ENCODE measurements at places on chromosomes 4 and X.

GRCh38 chrX:96394598-96394997 lies 290.0 kb upstream of the DIAPH2 start:
- no peak for DNase-seq

DNA sequence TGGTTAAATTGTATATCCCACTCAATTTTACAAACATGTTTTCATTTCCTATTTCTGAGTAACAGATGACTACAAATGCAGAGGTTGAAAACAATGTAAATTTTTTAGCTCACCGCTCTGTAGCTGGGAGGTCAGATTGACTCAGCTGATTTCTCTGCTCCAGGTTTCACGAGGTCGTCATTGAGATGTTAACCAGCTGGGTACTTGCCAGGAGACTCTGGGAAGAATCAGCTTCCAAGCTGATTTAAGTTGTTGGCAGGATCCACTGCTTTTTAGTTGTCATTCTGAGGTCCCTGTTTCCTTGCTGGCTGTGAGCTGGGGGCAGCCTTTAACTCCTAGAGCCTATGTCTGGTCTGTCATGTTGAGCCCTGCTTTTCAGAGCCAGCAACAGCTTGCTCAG lies 864.3 kb upstream of the AGA start:
- no peak for DNase-seq

- no peak for DNase-seq
These were observed 777.8 kb upstream of the FRG1 start for GRCh38 chr4:189162888-189163287.

- DNase-seq: no peak
These were observed 64.6 kb downstream of the CLDN22 start for GRCh38 chr4:183255487-183255886.

DNA sequence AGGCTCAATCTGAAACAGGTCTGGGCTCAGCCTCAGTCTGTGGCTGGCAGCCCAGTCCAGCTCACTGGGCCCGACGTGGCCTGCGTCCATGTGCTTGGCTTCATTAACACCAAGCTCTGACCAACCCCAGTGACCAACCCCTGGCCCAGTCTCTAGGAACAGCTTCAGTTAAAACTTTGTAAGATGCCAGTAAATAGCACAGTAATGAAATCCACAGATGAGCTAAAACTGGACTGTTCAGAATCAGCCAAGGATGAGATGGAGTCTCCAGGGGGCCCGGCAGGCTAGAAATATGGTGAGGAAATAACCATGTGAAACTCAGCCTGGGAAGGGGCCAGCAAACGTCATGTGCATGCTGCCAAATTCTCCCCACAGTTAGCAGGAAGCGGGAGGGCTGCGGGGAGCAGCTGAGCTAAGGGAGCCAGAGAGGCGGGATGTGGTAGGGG lies 37.1 kb upstream of the XPNPEP2 start:
- no peak for DNase-seq

- no peak for DNase-seq
These were observed 12.7 kb upstream of the STARD8 start for GRCh38 chrX:68634649-68635227.

DNA sequence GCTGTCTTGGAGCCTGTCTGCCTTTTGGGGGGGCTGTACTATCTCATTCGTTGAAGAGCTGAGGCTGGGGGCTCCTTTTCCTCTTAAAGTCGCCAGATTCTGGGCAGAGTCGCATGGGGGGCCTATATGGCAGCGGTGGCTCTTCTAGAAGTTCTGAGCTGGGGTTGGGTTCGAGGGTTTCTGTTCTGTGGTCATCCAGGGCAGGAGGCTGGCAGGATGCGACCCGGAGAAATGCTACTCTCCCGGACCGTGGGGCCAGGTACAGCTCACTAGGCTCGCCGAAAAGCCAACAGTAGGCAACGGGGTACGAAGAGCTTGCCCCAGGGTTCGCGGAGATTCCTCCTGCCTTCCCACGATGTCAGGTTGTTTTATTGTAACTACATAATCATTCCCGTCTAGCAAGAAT lies 1.9 kb upstream of the CITED1 start:
- DNase-seq: no peak

- DNase-seq: no peak
These were observed 116.7 kb downstream of the SPCS3 start for GRCh38 chr4:176436293-176436973.

GRCh38 chr4:174604198-174604597 lies 81.9 kb upstream of the HPGD start:
- DNase-seq: no peak

- no peak for DNase-seq
These were observed 37.0 kb upstream of the SHISA3 start for GRCh38 chr4:42360256-42360669.

DNA sequence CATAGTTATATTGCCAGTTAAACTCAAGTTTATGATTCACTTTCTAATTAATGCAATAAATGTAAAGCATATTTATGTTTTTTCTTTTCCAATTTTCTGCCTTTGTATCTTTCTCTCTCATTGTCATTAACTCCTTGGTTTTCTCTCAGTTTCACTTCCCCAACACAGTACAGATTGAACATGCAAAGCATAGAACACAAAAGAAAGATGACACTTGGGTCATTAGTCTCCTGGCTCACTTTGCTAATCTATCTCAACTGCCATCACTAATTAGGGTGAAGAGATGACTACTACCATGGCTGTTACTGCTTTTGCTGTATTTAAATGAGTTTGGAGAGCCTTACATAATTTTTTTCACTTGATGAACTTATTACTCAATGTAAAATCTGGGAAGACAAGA lies 12.3 kb upstream of the NAA11 start:
- DNase-seq: no peak

- no peak for DNase-seq
These were observed 708 bp downstream of the BCLAF3 start for GRCh38 chrX:19990151-19990555.

DNA sequence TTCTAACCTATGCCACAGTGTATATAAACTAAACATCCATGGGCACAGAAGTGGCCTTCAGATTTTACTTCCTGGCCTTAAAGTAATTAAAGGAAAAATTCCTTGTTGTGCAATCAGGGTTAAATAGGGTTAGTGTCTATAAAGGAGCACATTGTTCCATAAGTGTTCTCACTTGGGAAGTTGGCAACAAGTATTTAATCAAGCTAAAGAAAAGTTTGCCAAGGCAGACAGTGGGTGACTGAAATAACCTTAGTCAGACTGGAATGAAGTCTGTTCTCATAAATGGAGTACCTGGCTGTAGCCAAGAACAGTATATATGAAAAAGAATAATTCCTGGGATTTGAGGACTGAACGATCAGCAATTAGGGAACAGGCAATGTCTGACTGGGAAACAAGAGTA lies 213.6 kb downstream of the HTR2C start:
- DNase-seq: no peak

GRCh38 chr4:81874661-81875515 lies 403.2 kb upstream of the RASGEF1B start:
- no peak for DNase-seq

- no peak for DNase-seq
These were observed 97.5 kb downstream of the NPNT start for GRCh38 chr4:105992641-105993305.

DNA sequence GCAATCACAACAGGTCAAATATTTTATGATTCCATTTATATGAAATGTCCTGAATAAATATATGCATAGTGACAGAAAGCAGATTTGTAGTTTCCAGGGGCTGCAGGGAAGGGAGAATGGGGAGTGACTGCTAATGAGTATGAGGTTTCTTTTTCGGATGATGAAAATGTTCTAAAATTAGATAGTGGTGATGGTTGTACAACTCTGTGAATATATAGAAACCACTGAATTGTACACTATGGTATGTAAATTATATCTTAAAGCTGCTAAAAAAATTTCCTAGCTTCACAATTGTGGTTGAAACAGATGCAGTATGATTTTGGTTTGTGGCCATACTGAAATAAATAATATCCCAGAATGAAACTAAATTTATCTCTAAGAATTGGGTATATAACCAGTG lies 12.9 kb upstream of the IL2 start:
- DNase-seq: no peak

DNA sequence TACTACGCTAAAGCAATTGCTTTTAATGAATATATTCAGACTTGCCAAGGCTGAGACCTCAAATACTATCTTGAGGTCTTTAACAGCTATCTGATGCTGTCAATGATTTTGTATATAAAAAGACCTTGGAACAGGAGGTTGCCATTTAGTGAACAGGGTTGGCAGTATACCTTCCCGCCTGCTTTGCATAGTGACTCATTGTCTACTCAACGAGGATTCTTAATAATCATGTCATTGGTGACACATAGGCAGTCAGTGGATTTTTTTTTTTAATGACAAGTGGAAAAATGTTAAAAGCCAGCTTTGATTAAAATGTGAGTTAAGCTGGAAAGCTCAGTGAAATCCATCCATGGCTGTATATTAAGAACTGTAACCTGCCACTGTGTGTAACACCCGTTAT lies 164.0 kb downstream of the ASMT start:
- DNase-seq: no peak

DNA sequence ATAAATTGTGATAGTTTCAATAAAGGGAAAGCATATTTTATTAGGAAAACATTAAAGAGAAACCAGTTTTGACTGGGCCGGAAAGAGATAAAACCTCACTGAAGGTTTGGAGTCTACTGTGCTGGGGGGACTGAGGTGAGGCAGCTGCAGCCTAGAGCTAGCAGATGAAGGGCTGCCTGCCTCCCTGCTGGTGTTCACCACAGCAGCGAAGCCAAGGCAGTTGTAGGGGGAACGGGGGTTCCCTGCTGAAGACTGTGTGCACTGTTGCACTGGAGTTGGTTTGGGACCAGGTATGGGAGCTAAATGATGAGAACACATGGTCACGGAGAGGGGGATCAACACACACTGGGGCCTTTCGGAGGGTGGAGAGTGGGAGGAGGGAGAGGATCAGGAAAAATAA lies 546.5 kb upstream of the SMIM31 start:
- no peak for DNase-seq

GRCh38 chr4:14583331-14583730 lies 418.9 kb upstream of the CPEB2 start:
- DNase-seq: no peak

GRCh38 chr4:172802032-172802431 lies 366.6 kb upstream of the GALNT7 start:
- DNase-seq: no peak

- no peak for DNase-seq
These were observed 124.7 kb downstream of the GPAT3 start for GRCh38 chr4:83660578-83660977.

DNA sequence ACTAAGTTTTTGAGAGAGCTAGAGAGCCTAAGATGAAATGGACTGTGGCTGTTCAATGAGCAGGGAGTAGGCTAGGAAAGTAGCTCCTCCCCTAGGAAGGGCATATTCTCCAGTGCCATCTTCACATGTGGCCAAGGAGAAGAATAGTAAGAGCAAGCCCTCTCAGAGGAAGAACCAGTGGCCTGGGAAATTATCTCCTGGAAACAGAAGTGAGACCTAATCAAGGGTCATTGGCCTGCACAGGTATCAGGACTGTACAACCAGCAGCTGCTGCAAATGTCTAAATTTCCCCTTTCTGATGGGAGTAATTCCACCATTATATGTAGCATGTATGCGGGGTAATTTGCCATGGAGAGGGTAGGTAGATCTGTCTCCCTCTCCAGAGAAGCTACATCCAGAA lies 334.8 kb upstream of the RASGEF1B start:
- no peak for DNase-seq

DNA sequence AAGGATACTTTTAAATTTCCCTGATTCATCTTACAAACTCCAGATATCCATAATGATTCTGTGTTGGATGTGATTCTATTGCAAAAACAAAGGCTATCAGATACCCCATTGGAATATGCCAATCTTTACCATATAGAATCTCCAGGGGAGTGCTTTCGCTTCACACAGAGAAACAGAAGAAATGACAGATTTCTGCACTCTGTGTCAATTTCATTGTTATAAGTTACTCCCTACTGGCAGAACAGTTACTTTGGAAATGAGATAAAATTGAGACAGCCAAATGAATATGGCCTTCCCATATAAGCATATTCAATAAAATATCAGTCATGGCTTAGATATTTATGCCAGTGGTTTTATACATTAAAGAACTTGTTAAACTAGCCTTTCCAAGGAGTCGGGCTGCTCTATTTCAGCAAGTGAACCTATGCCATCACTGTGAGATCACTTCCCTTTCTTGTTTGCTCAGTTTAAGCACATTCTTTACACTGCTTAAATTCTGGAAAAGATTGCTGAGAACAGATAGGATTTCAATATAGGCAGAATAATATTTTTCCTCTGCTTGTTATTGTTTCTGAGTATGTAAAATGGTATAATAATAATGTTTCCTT lies 127.5 kb upstream of the ANXA10 start:
- no peak for DNase-seq

DNA sequence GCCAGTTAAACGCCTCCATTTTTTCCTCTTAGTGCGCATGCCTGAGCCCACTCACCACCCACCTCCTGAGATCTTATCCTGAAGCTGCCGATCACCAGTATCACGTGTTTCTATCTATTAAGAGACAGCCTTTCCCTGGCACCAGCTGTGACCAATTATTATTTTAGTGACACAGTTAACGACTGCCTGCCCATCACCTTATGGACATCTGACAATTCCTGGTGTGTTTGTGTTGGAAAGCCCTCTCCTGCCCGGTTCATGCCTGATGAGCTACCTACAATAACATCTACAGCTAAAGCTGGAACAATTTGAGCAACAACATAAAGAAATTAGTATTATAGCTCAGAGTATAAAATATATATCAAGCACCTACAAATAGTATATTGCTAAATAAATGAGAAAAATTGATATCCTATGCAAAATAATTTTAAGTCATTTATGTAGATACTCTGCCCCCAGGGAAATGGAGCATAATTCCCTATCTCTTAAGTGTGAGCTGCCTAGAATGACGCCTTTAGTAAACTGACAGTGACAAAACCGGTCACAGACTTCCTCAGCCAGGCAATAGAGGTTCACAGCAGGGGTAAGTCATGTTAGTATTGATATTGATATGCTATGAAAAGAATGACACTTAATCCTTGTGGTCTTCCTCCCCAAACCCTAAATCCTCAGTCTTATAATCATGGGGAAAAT lies 862.2 kb downstream of the TRAM1L1 start:
- no peak for DNase-seq

GRCh38 chr4:140103676-140104075 lies 50.3 kb downstream of the MAML3 start:
- DNase-seq: peak; percentile 12

- DNase-seq: no peak
These were observed 7.5 kb downstream of the CD99 start for GRCh38 chrX:2698604-2699003.

DNA sequence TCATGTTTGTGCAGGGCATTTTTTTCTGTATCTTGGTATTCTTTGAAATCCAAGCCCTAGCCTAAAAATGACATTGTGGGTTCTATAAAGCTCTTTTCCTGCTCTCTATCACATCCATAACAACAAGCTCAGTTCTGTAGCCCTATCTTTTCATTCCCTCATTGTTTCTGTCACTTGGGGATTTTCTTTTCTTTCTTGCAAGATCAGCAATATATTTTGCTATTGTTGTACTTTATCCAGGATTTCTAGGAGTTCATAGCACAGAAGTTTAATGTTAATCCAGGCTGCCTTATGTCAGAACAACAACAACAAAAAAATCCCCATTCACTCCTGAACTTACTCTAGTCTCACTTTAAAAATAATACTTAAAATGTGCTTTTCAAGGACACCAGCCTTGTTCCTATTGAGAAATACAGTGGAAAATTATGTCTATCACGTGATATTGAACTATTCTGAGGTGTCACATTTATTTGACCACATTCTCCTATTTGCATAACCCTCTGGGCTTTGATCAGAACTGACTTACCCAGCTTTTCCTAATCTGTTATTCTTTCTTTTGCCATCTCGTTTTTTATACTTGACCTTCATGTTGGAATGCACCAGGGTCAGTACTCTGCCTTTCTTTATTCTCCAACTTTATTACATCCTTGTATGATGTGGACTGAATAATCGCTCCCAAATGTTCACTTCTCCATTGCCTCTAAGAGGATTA lies 112.8 kb downstream of the MAGEB5 start:
- no peak for DNase-seq
